GM19239 (cell line): ENCODE measurements at places on chromosomes 5 and 9.

DNA sequence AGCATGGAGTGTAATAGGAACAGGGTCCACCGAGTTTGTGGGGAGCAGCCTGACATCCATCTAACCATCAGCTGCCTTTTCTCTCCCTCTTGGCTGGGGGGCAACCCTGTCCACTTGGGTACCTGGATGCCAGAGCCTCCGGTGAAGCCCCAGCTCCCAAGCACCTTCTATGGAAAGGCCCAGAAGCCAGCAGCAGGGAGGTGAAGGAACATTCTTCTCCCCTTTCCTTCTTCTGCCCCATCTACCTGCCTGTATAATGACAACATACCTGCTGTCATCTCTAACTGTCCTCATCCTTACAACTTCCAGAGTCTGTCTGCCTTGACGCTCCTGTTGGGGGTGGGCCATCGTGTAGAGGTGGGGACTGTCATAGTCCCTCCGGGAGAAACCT lies 33.1 kb downstream of the THBS4 start:
- no peak for DNase-seq

DNA sequence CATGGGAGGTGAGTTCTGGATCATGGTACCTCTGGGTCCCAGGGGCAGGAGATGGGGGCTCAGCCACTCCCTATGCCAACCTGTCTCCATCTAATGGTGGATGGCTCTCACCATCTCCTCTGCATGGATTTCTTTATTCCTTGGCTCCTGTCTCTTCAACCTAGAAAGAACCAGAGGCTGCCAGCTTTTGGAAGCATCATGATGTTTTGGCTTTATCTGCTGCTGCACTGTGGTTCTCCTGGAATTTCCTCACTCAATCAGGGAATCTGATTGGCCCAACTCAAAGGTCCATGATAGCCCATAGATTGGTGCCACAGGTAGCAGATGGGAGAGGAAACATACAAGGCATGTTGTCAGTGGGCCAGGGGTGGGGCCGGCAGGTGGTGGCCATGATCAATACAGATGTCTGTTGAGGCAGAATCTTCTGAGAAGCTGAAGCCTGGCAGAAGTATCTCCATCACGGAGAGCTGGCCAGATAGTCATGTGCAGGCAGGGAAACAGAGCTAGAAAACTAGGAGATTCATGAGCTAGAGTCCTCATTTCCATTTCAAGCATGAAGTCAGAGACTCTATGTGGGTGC lies 158.2 kb downstream of the MACROH2A1 start:
- DNase-seq, result no peak

DNA sequence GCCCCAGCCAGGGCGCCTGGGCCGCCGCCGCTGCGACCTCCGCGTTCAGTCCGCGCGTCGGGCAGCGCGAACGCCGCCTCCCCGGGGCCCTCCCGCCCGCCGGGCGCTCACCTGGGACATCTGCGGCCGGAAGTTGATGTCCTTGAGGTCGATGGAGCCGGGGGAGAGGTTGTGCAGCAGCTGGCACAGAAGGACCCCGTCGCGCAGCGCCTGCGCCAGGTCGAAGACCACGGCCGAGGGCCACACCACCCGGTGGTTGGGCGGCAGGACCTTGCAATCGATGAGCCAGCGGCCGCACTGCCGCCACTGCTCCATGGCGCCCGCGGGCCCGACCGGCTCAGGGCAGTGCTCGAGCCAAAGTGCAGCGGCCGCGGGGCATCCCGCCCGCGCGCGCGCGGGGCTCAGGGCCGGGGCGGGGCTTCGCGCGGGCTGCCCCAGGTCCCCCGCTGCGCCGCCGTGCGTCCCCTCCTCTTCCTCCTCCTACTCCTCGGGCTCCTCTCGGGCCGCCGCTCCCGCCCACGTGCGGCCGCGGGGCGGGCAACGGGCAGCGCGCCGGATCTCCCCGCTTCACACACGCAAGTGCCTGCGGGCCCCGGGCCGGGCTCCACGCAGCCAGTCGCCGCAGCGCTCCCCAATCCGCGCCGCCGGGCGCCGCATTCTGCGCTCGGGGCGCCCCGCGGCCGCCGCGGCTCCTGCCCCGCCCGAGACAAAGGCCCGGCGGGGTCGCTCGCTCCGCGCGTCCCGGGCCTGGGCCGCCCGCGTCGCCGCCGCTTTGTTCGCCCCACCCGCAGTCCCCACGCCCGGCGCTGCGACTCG lies at the start of gene VAV2:
TSS of gene VAV2 (minus strand) at position 361 of the 816 bp plus-strand sequence. CDS start at position 315, 46 bp downstream.
- peak; percentile 83 for DNase-seq

DNA sequence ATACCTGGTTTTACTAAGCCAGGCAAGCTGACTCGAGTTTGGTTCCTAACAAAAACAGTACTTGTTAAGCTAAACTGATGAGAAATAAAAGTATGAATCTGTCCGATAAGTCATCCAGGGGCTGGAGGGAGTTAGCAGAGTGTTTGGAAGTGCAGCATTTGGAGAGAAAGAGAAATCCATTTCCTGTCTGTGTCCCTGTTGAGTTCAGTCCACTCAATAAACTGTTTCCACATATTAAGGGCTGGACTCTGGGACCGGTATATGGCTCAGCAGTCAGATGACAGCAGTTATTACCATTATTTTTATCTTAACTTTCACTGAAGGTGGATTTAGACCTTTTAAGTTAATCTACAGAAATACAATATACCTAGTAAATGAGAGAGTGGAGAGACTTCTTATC lies 130.6 kb upstream of the ADRA1B start:
- DNase-seq, result no peak

GRCh38 chr5:109141222-109142200 lies 268.3 kb downstream of the PJA2 start:
- no peak for DNase-seq

DNA sequence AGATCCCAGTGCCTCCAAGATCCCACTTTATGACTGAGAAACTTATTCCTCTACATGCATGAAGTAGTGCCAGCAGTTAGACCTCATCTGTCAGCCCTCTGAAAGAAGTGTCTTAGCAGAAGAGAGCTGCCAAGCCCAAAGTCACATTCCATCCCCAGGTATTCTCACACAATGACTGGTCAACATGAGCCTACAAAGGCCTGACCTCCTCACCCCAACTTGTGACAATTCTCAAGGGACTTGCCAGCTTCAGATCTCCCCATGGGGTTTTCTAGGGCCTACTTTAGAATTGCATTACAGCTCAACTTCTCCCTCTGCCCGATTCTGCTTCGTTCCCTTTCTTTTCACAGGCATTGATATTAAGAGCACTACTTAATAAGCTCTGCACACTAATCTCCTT lies 393.8 kb upstream of the SLC30A5 start:
- DNase-seq, result no peak

GRCh38 chr5:163245584-163245983 lies 191.8 kb upstream of the CCNG1 start:
- DNase-seq, result no peak

GRCh38 chr9:75957116-75957515 lies 66.6 kb downstream of the PCSK5 start:
- DNase-seq, result no peak

GRCh38 chr5:91206734-91207133 lies 176.4 kb downstream of the ARRDC3 start:
- no peak for DNase-seq

DNA sequence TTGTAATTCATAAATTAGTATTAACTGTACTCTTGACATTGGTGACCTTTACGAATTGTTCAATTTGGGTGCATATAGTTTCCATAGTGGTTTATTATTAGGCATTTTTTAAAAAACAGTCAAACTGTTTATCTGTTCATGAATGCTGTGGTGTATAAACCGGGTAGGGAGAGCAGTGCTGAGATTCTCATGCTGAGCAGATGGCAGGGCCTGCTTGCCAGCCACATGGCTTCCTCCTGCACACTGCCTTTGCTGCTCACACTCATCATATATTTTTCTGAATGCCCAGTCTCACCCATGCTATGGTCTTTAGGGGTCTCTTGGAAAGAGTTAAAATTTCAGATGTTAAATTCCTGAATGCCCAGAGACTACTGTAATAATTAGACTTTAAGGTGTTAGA lies 40.8 kb downstream of the NNT start:
- no peak for DNase-seq

GRCh38 chr5:159135896-159136531 lies 36.3 kb upstream of the EBF1 start:
- no peak for DNase-seq

- no peak for DNase-seq
Observed at GRCh38 chr9:109918339-109919163, 138.6 kb downstream of the PALM2AKAP2 start.

GRCh38 chr5:133728475-133728874 lies 116.1 kb upstream of the FSTL4 start:
- no peak for DNase-seq

- DNase-seq, result no peak
Observed at GRCh38 chr9:34381323-34381722, 4.6 kb upstream of the MYORG start.

- no peak for DNase-seq
Observed at GRCh38 chr9:121359351-121360294, 10.4 kb downstream of the STOM start.

DNA sequence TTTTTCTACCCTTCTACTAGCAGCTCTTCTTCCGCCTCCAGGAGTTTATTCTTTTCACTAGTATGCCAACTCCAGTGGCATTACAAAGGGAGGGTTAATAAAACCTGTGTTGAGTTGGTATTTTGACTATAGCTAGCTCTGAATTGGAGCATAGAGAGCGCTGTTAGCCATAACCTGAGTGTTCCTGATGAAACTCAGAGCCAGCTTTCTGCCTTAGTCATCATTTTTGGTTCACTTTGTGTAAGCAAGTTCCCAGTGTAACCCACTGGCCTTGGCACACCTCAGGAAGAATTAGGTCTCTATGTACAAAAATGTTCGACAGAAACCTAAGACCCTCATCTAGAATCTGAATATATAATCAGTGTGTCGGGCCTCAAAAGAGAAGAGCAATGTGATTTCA lies 238.9 kb downstream of the NR3C1 start:
- no peak for DNase-seq

DNA sequence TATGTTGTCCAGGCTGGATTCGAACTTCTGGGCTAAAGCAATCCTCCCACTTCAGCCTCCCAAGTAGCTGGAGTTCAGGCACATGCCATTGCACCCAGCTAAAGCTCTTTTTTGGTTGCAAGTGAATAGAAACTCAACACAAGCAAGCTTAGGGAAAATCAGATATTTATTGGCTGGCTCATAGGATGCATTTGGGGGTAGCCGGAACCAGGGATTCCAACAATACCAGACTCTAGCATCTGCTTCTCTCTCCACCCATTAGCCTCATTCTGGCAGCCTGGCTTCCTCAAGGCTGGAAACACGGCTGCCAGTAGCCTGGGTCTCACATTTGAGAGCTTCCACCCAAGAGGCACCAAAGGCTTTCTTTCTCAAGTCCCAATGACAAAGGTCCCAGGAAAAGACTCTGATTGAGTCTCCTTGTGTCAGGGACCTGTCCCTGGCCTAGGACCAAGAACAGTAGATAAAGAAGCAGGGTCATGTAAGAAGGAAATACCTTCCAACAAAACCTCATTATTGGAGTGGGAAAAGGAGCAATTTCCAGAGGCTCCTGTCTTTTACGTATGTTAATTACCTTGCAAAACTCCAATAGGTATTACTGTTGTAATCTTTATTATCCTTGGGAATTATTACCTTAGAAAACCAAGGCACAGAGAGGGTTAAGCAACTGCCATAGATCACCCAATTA lies 23.0 kb upstream of the B4GALT1 start:
- no peak for DNase-seq

DNA sequence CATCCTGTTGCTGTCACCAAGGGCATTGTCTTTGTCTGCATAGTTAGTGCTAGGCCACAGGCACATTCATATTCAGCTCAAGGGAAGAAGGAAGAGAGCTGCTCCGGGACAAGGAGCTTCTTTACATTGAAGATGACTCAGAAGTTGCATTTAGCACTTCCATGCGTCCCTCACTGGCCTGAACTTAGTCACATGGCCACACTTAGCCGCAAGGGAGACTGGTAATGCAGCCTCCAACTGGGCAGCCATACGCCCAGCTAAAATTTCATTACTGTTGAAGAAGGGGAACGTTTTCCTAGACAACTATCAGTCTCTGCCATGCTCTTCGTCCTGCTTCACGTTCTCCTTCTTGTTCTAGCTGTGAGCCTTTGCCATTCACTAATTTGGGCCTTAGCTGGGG lies 20.0 kb downstream of the ACTL7B start:
- DNase-seq, result no peak

DNA sequence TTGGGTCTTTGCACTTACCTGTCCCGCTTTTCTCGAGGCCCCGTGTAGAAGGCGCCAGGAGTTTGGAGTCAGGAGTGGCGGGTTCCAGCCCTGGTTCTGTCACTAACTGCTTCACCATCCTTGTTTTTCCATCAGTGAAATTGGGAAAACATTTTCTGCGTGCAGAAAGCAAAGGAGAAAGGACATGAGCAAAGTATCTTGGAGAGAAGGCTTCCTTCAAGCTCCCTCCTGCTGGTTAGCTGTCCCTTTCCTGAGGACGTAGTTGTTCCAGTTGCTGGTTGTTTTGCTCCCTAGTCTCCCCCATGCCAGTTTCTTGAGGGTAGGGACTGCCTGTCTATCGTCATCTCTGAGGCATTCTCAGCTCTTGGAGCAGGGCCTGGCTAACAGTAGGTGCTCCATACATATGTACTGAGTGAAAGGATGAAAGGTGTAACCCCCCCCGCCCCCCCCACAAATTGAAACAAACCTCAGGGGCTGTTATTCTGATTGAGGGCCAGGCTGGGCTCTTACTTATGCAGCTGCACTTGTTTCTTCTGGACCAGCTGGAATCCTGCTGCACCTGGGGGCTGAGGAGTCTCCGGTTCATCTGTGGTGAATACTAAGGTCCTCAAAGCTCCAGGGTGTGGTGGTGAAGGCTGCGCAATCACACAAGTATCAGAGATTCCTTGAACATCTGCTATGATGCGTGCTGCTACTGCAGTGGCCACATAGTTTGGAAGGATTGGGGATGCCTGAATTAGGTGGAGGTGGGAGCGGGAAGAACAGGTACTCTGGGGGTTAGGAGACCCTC lies 1.0 kb downstream of the SMIM3 start:
- DNase-seq, result no peak

- no peak for DNase-seq
Observed at GRCh38 chr9:81538890-81539289, 150.5 kb downstream of the TLE1 start.

DNA sequence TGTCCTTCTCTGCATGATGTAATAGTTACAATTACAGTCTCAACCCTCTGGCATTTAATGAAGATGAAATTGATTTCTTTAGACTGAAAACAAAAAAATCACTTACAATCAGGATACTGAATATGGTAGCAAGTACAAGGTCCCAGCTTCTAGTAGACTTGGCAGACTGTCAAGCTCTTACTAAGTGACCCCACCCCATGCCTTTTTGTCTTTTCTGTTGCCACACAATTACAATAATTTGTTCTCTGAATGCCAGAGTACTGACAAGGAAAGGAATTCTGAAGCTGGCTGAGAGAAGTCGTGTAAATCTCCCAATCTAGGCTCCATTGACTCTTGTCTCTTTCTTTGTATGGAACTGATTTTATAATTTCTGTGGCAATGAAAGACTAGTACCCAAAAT lies 154.2 kb downstream of the TMC1 start:
- DNase-seq, result no peak

- peak; percentile 44 for DNase-seq
Observed at GRCh38 chr5:56412601-56413379, 179.7 kb upstream of the ANKRD55 start.
